ENCODE measurements at places on chromosomes 7 and 10.

- DNase-seq = no peak
Observed at GRCh38 chr7:3767917-3768777, 467.1 kb downstream of the SDK1 start.

- no peak for DNase-seq
Observed at GRCh38 chr7:98930464-98930863, 52.1 kb downstream of the TRRAP start.

DNA sequence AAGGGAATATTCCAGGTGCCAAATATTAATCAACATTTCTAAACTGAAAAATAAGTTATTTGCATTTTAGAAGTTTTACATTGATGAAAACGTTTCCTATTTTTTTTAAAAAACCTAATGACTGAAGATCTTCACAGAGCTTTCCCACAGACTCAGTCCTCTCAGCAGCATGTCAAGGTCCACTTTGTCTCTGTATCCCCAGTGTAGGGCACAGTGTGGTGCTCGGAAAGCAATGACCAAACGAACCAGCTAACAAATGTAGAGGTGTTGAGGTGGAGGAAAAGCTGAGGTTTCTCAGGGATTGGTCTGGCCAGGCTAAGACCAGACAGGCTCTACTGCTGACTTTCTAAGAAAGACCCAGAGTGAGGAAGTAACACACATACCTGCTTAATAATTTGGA lies 202.2 kb upstream of the CDCA7L start:
- DNase-seq = no peak

- no peak for DNase-seq
Observed at GRCh38 chr10:21514818-21515351, 10.6 kb downstream of the SKIDA1 start.

- no peak for DNase-seq
Observed at GRCh38 chr10:16717622-16718395, 99.4 kb downstream of the RSU1 start.

DNA sequence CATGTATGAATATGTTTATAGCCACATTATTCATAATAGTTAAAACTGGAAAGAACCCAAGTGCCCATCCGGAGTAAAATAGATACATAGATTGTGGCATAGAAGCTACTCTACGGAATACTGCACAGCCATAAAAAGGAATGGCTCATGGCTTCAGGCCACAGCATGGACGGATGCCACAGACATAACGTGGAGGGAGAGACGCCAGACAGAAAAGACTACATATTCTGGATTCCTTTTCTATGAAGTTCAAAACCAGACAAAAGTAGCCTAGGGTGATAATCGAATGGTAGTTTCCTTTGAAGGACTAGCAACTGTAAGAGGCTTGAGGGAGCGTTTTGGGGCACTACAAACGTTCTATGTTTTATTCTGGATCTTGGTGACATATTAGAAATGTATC lies 58.9 kb upstream of the FOXI2 start:
- DNase-seq = no peak

DNA sequence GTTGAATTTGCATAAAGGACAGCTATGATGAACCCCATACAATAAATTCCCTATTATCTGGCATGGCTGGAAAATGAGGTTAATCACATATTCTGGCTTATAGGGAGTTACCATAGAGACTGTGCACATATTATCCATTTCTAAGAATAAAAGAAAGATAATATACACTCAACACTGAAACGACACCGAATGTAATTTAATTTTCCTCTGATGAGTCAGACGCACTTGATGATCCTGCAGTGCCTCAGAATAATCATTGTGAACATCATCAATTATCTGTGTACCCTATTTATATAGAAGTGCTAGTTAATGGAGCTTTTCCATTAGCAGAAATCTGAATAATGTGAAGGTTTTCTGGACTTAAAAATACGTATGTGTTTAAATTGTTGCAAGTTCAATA lies 60.2 kb downstream of the SGCE start:
- DNase-seq = no peak

GRCh38 chr10:3852147-3852904 lies 67.3 kb upstream of the KLF6 start:
- DNase-seq = peak; percentile 50

GRCh38 chr7:112806156-112806555 lies 16.0 kb upstream of the TMEM168 start:
- no peak for DNase-seq

DNA sequence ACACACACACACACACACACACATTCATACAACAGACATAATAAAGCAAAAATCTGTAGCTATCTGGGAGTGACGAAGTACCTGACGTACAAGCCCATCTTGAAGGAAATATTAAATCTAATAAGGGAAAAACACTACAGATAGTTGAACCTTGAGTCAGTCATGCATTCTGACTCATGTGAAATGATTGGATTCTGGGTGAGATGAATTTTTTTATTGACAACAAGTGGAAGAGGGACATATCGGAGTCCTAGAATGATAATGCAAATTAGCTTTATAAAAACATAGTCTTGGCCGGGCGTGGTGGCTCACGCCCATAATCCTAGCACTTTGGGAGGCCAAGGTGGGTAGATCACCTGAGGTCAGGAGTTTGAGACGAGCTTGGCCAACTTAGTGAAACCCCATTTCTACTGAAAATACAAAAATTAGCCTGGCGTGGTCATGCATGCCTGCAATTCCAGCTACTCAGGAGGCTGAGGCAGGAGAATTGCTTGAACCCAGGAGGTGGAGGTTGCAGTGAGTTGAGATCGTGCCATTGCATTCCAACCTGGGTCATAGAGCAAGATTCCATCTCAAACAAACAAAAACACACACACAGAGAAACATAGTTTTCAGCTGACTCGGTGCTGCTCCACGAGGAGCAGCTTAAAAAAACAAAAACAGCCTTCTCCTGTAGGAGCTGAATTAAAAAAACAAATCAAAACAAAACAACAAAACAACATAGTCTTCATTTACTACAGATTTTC lies 154.4 kb upstream of the MKLN1 start:
- DNase-seq = no peak

DNA sequence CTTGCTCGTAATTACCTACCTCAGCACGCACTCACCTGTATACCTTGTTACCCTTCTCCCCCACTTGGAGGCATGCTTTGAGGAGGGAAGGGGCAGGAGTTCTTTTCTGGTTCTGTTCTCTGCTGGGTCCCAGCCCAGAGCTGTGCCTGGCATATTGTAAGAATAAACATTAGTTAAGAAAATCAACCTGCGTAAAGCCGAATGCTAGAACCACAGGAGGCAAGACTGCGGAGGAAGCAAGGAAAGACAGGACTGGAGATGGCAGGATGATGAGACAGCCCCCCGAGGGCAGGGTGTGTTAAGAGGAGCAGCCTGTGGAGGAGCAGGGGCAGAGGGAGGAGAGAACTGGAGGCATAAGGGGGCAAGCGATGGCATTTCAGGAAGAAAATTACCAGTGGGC lies 9.5 kb downstream of the C10orf53 start:
- no peak for DNase-seq

GRCh38 chr10:1148855-1149605 lies 92.8 kb downstream of the WDR37 start:
- no peak for DNase-seq

GRCh38 chr7:123712619-123713018 lies 36.2 kb downstream of the WASL start:
- DNase-seq = no peak

GRCh38 chr10:24519950-24520349 lies 203.7 kb downstream of the ARHGAP21 start:
- no peak for DNase-seq

GRCh38 chr7:94274828-94275227 lies 119.9 kb upstream of the COL1A2 start:
- no peak for DNase-seq

- DNase-seq = no peak
Observed at GRCh38 chr7:24762771-24763170, 5.5 kb upstream of the GSDME start.

DNA sequence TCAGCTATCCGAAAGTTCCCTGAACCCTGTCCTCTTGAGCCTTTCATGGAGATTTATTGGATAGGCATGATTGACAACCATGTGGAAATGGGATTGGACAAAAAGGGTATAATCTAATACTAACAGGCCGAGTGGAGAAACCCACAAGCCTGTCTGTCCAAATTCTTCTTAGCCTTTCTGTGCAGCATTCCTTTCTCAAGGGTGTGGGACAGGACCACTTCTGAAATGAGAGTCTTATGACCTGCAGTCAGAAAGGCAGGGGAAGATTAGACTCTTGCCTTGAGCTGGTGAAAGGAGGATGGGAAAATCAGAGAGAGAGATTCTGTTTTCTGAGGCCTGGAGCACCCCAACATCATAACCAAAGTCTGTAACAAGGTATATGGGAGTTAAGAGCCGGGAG lies 85.5 kb downstream of the MAPK8 start:
- DNase-seq = no peak

DNA sequence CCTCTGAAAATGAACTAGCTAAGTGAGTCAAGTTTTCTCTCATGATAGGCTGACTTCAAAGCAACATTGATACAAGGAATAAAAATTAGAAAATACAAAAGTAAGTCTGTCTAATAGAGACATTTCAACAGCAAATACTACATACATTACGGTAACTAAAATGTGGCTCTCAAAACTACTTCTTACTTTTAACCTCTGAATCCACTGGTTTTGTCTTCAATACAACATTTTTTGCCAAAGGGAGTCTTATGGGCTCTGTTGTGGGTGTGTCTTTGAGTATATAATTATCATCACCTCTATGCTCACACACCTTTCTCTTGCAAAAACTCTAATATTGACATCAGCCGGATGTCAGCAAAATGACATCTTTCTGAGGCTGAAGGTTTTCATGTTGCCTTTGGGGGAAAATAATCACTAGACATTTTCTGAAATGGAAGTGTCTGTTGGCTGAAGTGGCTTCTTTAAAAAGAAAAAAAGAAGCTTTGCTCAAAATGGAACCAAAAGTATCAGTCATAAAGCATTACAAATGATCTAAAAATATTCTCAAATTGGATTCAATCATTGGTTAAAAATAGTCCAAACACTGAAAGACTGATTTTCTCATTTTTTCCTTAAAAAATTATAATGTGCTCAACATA lies 41.8 kb upstream of the FAM133B start:
- DNase-seq = no peak

DNA sequence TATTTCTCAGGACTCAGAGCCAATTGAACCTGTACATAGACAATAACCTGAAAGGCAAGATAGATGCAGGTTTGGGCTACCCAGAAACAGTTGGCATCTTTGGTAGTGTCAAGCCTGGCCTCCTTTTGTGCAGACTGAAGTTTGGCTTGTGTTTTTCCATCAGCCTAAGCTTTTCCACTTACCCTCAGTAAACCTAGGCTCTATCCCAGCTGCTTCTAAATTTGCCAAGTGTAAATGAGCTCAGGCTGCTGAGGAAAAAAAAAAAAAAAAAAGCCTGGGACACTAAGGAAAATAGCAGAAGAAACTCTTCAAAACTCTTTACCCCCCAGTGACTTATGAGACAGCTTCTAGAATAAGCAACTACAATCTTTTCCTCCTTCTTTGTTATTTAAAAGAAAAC lies 316.3 kb upstream of the SORCS1 start:
- no peak for DNase-seq

GRCh38 chr10:64102916-64103315 lies 581.7 kb downstream of the REEP3 start:
- no peak for DNase-seq

GRCh38 chr10:89019569-89020327 lies 29.1 kb downstream of the FAS start:
- DNase-seq = no peak

DNA sequence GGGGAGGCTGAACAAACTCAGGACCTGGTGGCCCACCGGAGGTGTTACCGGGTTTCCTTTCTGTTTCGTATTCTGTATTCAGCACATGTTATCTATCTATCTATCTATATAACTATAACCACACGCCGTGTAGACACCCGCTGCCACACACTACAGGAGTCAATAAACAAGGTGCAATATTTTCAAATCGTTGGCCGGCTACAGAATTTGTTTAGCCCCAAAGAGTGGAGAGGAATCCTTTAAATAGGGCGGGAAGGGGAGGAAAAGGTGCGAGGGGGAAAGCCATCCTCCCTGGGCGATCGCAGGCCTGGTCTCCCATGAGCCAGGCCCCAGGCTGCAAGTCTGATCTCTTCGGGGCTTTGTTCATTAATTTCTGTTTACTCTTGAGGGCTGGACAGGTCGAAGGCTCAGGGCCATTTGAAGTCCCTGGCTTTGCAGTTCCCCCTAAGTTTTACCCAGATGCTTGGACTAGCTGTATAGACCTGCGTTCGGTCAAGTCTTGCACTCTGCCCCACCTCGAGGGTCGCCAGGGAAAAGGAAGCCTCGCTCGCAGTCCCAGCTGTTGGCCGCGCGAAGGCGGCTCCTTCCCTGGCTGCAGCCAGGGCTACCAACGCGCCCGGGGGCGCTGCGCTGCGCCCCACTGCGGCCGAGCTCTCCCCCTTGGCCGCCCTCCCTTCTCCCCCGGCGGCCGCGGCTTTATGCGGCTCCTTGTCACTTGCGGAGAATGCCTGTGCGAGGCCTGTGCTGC lies 3.8 kb downstream of the NKX2-3 start:
- no peak for DNase-seq

- DNase-seq = no peak
Observed at GRCh38 chr10:33661580-33662336, 327.3 kb upstream of the NRP1 start.

GRCh38 chr10:82252081-82252480 lies 377.1 kb downstream of the NRG3 start:
- DNase-seq = no peak

DNA sequence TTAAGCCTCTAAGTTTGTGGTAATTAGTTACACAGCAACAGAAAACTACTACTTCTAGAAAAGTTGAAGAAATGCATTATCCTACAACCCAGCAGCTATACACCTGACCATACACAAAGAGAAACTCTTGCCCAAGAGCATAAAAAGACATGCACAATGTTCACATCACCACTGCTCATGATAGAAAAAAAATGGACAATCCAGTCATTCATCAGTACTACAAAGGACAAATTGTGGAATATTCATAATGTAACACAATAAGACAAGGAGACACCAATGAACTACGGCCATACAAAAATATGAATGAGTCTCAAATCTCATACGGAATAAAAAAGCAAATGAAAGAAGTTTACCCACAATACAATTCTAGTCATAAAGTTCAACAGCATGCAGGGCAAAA lies 87.4 kb downstream of the ZFAND4 start:
- no peak for DNase-seq

GRCh38 chr10:112376396-112376790 lies 2.5 kb downstream of the ACSL5 start:
- no peak for DNase-seq

DNA sequence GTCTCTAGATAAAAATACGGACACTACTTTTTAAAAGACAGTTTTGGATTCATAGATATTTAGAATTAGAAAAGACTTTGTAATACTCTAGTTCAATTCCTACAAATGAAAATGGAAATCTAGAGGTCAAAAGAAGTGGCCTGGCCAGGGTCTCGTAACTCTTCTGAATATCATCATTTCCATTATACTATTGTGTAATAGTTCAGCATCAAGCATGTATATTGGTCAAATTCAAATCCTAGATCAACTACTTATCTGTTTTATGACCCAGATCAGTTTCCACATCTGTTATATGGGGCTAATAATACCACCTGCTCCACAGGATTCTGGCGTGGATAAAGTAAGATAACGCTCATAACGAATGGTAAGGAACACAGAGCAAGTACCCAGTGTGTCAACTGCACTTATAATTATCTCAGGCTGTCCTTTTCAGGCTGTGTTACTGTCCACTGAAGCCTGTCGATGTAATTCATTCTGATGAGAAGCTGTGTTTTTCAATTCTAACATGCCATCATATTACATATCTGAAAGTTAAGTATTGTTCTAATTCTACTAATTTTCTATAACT lies 54.3 kb downstream of the ARHGAP21 start:
- DNase-seq = no peak
